ENCODE measurements at places on chromosomes 1 and 21.

DNA sequence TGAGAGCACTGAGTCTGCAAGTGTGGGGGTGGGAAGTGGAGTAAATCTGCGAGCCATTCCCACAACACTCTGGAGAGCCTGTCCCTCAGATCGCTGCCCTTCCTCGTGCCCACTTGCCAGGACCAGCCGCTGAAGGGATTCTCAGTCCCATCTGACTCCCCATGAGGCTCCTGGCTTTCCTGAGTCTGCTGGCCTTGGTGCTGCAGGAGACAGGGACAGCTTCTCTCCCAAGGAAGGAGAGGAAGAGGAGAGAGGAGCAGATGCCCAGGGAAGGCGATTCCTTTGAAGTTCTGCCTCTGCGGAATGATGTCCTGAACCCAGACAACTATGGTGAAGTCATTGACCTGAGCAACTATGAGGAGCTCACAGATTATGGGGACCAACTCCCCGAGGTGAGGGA is 1.9 kb downstream of the OPTC start:
- DNase-seq: no peak

DNA sequence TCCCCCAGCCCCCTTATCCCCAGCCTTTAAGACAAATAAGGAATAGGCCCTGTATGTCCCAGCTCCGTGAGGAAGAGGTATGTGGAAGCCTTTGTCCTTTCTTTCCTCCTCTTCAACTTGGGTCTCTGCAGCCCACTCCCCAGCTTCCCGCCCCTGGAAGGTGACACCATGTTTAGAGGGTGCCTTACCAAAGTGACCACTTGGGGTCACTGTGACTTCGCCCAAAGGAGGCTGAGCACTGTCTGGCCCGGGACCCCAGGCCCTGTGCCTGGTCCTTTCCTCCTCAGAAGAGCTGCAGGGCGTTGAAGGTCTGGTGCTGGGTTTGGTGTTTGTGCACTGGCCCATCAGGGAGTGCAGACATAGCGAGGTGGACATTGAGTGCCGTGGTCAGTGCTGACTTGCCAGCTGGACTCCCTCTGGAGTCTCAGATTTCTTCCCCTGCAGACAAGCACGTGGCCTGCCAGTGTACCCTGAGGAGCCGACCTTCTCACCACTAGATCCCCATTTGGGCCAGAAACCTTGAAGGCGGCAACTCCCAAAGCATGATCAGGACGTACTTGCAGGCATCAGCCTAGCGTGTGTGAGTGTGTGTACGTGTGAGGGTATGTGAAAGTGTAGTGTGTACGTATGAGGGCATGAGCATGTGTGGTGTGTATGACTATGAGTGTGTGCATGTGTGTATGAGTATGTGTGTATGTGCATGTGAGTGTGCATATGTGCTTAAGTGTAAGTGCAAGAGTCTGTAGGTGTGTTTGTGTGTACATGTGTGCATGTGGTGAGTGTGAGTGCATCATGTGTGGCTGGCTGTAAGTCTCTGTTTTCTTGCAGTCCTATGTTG is 181.4 kb upstream of the KIAA0040 start:
- no peak for DNase-seq

GRCh38 chr1:189960769-189961168 is 516.9 kb downstream of the BRINP3 start:
- DNase-seq: no peak

- no peak for DNase-seq
Measured at GRCh38 chr1:231421546-231421970, 529 bp downstream of the EGLN1 start.

GRCh38 chr1:247913786-247914185 is 6.3 kb upstream of the OR2T8 start:
- DNase-seq: no peak

DNA sequence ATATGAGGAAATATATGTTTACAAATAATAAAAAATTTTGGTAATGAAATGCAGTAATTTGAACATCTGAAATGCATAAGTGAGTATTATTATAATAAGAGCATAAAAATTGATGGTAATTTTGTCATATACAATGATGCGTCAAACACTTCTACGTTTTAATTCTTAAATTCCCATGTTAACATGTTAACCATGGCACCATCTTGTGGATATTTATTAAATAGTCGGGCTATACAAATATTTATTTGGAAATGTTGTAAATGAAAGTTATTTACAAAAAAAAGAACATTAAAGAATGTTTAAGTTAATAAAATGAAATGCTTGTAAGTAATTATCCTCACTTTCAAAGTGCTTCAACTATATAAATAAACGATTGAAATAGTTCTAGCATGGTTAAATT is 57.2 kb upstream of the C1orf185 start:
- DNase-seq: no peak

GRCh38 chr21:19368944-19369343 is 965.4 kb upstream of the TMPRSS15 start:
- DNase-seq: no peak

Data from stimulated activated CD8-positive, alpha-beta memory T cell treated with anti-CD3 and anti-CD28 coated beads, Interleukin-7, amount 100 ng/mL, for 48 hours (primary cell).